ENCODE measurements at places on chromosomes 3 and 15.
A peak's percentile ranks its signal among the peaks of the same experiment; 100 is the strongest.

- no peak for DNase-seq
Measured at GRCh38 chr15:90305932-90306331, 40.5 kb downstream of the NGRN start.

- no peak for DNase-seq
Measured at GRCh38 chr15:96066852-96067495, 263.5 kb upstream of the NR2F2 start.

GRCh38 chr3:68006646-68007045 lies 352.2 kb upstream of the SUCLG2 start:
- DNase-seq, result no peak

DNA sequence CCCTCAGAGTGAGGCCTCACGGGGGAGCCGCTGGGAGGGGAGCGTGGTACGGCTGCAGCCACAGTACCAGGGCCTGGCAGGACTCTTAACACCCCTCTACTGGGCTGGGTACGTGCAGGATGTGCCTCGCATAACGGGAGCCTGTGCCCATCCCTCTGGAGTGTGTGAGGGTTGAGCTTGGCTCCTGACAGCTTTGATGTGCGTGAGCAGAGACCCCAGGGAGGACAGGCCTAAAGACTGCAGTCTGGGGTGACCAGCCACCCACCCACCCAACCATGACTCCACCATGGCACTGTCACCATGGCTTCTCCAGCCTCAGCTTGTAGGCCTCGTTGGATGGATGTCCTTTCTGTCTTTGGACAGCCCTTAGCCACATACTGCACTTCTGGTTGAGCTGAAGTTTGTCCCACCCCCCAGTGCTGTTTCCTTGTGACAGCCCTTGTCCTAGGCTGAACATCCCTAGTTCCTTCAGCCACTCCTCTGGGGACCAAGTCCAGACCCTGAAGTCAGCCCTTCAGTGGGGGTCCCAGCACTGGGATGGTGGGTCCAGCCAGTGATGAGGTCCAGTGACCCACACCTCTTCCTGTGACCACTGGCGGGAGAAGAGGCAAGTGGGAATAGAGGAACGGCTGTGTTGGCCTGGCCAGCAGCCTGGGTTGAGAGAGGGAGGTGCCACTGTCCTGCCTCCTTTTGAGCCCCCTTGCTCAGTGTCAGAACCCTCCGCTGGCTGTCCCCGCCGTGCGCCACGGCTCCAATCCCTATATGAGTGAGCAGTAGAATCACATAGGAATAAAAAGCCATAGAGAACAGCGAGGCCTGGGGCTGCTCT lies 6.1 kb downstream of the GLYCTK start:
- no peak for DNase-seq

GRCh38 chr3:129180461-129180860 lies 3.2 kb downstream of the CNBP start:
- no peak for DNase-seq

DNA sequence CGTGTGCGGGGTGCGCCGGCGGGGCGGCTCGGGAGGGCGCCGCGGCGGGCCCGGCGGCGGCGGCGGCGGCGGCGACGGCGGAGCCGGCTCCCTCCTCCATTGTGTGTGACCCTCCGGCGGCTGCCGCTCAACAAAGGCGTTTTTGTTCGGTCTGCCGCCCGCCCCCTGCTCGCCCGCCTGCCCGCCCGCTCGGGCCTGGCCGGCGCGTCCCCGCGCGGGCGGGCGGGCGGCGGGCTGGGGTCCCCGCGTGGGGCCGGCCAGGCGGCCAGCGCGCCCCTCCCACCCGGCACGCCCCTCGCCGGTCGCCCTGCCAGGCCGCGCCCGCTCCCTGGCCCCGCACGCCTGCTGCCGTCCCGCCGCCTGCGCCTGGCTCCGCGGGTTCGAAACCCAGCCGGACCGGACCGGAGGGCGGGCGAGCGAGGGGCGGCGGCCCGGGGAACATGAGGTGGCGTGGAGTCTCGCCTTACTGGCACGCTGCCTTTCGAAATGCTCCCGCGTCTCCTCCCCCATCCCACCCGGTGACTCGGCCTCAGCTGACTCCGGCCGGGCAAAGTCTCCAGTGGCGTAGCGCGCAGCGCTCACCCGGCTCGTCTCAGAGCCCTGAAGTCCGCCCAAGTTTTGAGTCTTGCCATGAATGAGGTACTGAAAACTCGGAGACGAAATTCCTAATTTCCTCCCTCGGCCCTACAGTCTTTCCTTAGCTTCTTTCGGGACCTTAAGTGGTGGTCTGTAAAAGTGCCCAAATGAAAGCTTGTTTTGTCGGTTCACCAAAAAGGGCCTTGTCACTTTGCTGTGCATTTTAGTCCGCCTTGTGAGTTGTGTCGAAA lies 588 bp downstream of the MAPK6 start:
- DNase-seq, result peak; percentile 49

DNA sequence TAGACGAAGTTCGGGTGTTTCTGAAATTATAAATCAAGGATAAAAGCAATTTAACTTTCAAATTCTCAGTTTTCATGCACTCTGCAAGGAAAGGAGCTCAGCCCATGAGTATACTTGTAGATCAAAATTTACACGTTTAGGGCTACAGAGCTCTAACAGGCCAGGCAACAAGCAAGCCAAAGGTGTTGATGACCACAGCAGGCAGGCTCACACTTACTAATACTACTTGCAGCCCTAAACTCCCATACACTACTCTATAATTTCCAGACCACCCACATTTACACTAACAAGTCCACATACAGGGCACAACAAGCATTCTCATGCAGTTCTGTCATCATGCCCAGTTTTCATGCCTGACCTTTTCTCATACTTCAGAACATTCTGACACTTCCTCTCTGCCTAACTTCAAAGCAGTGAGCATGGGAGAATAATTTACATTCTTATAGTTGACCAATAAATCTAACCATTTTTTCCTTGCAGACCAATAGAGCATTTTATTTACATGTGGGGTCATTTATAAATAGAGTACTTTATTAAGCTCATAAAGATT lies 124.7 kb upstream of the FRMD4B start:
- DNase-seq, result no peak
